ENCODE measurements at places on chromosomes 12 and 14. TPM values are rescaled to one million over a fixed set of nuclear protein-coding genes. Genes with fewer than 3 reads are reported as not detected.

DNA sequence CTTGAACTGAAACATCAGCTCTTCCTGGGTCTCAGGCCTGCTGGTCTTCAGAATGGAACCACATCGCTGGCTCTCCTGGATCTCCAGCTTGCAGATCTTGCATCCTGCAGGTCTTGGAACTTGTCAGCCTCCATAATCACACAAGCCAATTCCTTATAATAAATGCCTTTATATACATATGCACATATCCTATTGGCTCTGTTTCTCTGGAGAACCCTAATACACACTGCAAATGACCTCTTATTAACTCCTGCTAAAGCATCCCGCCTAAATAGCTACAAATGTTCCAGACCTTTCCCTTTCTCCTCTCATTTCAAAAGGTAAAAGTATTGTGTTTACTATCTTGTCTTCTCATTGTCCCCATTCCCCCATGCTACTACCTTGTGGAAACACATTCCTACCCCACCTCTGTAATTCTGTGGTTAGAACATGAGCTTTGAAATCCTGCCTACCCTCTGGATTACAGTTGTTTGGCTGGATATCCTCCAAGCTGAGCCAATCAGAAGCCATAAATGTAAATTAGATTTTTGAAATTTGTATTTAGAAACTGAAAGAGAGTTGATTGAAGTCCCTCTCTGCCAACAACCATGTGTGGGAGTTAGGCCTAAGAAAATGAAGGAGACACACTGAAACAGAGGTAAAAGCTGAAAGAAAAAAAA lies 58.1 kb downstream of the ANKS1B start:
- no peak for DNase-seq

DNA sequence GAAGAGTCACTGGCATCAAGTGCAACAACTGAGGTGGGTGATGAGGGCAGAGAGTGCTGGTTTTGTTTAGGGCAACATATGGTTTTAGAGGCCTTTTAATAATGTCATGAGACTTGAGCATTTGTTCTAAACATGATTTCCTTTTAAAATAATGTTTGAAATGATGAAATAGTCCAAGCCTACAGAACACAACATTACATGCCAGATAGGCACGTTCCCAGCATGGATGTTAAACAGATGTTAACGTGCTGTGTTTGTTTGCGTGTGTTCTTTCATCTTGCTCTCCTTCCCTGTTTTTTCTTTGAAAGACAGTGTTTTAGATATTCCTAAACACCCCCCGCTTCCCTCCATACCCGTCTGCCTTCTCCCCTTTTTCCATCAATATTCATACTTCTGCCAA lies 82.3 kb downstream of the RGS6 start:
- DNase-seq, result no peak

DNA sequence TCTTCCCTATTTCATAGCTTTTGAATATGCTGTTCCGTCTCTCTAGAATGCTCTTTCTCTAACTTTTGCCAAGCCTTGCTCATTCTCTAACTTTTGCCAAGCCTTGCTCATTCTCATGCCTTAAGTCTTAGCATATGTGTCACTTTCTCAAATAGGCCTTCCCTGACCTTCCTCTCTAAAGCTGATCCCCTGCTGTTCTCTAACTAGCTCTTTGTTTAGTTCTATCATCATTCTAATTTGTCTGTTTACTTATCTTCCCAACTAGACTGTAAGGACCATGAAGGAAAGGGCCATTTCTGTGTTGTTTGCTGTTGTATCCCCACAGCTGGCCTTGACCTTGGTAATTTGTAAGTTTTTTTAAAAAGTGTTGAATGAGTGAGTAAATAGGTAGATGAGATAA lies 71.1 kb downstream of the ZNF641 start:
- no peak for DNase-seq

DNA sequence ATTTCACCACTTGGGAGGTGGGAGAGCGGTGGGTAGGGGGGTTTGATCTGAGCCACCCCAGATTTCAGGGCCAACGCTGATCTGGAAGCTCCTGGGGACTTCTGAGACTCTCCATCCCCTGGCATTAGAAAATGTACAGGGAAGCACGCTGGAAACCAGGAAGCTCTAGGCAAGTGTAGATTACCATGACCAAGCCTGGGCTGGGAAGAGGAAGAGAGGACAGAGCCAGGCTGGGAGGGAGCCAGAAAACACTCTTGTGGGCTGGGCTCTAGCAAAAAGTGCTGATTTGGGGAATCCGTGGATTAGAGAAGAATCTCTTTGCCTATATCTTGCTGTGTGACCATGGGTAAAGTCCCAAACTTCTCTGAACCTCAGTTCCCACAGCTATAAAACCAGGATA lies 236.7 kb downstream of the BCL11B start:
- DNase-seq, result no peak

- no peak for DNase-seq
Measured at GRCh38 chr14:80100681-80101080, 110.6 kb downstream of the DIO2 start.

- peak; percentile 22 for DNase-seq
Measured at GRCh38 chr12:6426882-6427671, 17.7 kb upstream of the CD27 start.

- DNase-seq, result no peak
Measured at GRCh38 chr14:32497248-32497647, 168.2 kb downstream of the AKAP6 start.

DNA sequence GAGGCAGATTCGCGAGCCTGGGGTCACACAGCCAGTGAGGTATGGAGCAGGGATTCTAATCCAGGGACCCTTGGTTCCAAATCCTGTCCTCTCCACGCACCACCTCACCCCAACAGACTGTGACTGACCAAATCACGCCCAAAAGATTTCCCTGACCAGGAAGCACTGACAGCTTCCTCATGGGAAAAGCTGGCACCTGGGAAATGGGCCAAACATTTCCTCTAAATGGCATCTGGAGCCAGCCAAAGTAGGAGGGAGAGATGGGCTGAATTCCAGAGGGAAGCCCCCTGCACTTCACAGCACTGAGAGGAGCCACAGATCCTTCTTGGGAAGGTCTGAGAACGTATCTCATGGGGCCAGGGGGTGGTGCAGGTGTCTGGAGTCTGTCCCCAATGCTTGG lies 28.8 kb downstream of the CCDC92 start:
- DNase-seq, result no peak

- DNase-seq, result no peak
Measured at GRCh38 chr14:53103636-53104340, 49.3 kb downstream of the DDHD1 start.

DNA sequence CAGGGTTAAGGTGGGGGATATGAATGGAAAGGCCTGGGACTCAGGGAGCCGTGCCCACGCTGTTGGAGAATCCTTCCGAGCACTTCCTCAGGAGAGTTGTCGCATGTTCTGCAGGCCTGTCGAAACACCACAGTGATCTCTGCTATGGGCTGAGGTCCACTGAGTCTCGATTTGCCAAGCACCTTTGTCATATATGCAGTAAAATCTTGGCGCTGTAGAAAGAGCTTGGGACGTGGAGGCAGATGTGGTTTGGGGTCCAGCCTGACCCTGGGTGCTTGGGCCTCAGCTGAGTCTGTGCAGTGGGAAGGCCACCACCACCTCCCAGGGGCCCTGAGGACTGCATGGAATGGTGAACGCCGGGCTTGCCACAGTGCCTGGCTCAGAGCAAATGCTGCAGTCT lies 32.9 kb downstream of the C14orf132 start:
- DNase-seq, result no peak

GRCh38 chr12:7289743-7290142 lies 14.1 kb upstream of the ACSM4 start:
- DNase-seq, result no peak

- peak; percentile 7 for DNase-seq
Measured at GRCh38 chr14:105532735-105533141, 6.4 kb downstream of the TMEM121 start.

DNA sequence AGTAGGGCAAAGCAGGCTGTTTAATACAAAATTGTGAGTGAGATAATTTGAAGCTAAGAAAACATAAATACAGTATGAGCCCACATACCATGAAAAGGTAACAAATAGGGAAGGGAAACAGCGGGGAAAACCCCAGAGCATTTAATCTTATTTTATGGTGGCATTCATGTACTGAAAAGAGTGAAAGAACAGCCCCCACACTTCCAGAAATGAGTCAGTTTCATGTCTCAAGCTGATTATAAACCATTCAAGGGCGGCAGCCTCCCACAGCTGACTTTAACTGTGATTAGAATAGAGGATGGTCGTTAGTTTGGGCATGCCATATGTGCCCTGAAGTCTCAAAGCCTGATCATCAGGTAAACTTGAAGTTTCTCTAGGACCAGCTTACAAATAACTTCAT lies 64.5 kb downstream of the FOXG1 start:
- no peak for DNase-seq

DNA sequence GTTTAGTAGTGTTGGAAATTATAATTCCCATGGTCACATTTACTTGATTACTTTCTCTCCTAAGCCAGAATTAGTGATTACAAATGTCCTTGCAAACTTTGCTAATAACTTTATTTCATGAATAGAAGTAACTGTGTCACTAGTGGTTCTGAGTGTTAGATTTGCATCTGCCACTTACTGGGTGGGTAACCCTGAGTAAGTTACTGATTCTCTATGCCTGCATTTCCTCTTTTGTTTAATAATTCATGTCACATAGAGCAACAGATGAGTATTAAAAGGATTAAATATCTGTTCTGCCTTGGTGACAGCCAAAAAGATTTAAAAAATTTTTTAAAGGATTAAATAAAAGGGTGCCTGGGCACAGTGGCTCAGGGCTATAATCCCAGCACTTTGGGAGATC lies 78.6 kb downstream of the BHLHE41 start:
- no peak for DNase-seq

DNA sequence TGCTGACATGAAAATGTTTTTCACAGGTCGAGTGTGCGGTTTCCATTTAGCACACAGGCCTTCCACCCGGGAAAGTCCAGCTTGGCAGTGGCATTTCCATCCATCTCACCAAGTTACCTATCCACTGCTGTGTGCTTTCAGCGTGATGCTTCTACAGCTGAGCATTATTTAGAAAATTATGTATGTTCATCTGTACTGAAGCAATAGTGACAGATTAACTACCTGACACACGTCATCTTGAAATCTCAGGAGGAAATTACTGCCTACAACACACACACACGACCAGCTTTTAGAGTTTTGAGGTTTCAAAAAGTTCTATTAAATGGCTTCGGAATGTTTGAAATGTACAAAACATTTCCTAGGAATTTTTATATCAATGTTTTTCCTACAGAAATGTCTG lies 39.4 kb downstream of the IFNG-AS1 start:
- DNase-seq, result no peak

- no peak for DNase-seq
Measured at GRCh38 chr12:126425264-126425663, 1360.0 kb downstream of the AACS start.

DNA sequence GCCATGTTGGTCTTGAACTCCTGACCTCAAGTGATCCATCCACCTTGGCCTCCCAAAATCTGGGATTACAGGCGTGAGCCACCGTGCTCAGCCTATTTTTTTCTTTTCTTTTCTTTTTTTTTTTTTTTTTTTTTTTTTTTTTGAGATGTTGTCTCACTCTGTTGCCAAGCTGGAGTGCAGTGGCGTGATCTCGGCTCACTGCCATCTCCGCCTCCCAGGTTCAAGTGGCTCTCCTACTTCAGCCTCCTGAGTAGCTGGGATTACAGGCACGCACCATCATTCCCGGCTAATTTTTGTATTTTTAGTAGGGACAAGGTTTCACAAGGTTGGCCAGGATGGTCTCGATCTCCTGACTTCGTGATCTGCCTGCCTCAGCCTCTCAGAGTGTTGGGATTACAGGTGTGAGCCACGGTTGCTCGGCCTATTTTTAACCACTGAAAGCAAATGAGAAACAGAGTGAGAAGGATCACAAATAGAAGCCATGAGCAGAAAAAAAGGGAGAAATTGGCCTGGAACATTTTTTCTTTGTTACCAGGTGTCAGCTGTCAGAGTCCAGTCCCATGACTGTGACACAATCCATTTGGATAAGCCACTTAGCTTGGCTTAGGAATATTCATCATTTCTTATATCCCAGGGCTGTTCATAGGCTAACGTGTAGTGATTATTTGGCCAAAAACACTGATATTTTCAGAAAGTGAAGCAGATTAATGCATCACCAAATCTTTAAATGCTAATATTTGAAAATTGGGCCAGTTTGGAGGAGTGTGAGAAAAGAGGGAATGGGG lies 7.9 kb upstream of the NFKBIA start:
- no peak for DNase-seq

GRCh38 chr12:51848841-51849735 lies 570 bp upstream of the FIGNL2 start:
- no peak for DNase-seq

- no peak for DNase-seq
Measured at GRCh38 chr12:102685841-102686240, 205.5 kb upstream of the IGF1 start.

- DNase-seq, result peak; percentile 52
Measured at GRCh38 chr12:989751-990660, 1.0 kb upstream of the ERC1 start.

DNA sequence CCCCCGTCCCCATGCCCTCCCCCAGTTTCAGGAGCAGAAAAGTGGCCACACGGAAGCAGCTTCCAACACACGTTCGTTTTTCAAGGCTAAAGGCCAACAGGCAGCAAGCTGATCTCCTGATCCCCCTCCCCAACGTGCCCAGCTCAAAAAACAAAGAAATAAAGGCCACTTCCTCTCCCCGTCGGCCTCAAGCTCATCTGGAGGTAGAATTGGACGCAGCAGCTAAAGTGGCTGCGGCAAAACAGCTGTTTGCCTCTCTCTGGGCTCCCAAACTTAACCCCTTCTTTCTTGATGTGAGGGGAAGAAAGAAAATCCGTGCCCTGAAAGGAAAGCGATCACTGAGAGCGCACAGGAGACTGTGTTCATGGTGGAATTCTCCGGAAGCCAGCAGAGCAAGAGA lies 66.3 kb downstream of the SCARB1 start:
- peak; percentile 38 for DNase-seq

DNA sequence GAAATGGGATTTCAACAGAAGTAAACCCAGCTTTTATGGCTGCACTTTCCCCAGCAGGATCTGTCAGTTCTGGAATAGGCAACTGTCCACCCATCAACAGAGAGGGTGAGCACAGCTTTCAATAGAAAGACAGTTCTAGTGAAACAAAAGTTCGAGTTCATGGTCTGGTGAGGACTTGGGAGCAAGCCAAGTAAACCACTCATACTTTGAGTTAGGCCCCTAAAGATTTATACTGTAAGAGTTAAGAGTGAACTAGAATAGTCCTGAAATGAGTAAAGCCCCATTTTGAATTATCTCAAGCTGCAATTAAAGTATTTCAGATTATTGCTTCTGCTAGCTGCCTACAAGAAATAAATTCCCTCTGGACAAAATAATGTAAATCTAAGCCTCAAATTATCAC lies 82.6 kb downstream of the METTL25 start:
- DNase-seq, result no peak

DNA sequence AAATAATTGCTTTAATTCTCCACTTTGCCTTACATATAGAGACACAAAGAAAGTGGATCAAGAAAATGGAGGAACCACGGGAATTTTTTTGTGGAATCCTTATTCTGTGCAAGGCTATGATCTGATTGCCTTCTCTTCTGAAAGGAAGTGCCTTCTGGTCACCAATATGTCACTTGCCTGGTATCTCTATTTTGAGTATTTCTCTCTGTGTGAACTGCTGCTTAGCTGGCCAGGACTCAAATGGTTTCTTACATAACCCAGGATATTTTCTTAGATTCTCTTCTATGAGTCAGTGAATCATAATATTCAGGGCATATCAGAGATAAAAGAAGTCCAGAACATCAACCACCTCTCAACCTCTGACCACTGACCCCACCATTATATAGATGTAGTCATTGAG lies 156.1 kb downstream of the DIO2 start:
- DNase-seq, result no peak

Gene KRT79
- total RNA-seq, result not detected

Gene GALC
- total RNA-seq, result 22.4 TPM

Gene EIF2S3B
- total RNA-seq, result 1.0 TPM

Gene SLC7A8
- 1.0 TPM for total RNA-seq

Gene PAWR
- 63.4 TPM for total RNA-seq

Gene LBHD2
- not detected for total RNA-seq

Gene PEBP1
- total RNA-seq, result 148 TPM

All from dermis microvascular lymphatic vessel endothelial cell (primary cell).